Renal cortex interstitium (tissue), 15 donors: ENCODE measurements at places on chromosomes 6 and 20.

DNA sequence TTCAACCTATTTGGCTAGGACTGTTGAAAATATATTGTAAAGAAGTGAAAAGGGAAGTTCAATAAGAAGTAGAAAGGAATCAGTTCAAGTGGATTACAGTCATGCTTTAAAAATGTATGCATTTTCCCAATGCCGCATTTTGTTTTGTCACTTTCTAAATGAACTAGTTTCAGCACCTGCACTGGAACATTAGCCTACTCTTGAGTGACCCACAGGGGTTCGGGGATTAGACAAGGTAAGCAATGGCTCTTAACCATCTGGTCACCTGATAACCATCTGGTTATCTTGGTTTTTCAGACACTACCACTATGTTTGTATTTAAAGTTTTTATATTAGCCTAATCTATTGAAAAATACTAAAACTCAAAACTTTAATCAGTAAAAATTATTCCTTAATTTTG, 97.6 kb downstream of the CD164 start:
- DNase-seq: no peak

GRCh38 chr20:1341561-1342265, 12.8 kb upstream of the SDCBP2 start:
- DNase-seq: no peak

DNA sequence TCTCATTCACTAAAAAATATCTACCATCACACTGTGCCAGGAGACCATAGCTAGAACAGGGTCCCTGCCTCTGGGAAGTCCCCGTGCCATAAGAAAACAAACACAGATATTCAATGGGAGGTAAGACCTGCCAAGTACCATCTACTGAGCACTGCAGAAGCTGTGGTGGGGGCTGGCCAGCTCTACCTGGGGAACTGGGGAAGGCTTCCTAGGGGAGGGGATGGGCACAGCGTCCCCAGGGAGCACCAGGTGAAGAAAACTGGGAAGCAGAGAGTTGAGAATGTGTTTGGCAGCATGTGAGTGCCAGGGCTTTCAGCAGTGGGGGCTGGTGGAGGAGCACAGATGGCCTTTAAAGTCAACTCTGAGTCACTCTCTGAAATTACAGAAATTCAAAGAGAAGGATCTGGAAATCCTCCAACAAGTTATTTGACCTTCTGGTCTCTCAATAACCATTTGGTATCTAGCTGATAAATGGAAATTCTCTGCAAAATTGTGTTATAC, 85.2 kb downstream of the SHLD1 start:
- no peak for DNase-seq

DNA sequence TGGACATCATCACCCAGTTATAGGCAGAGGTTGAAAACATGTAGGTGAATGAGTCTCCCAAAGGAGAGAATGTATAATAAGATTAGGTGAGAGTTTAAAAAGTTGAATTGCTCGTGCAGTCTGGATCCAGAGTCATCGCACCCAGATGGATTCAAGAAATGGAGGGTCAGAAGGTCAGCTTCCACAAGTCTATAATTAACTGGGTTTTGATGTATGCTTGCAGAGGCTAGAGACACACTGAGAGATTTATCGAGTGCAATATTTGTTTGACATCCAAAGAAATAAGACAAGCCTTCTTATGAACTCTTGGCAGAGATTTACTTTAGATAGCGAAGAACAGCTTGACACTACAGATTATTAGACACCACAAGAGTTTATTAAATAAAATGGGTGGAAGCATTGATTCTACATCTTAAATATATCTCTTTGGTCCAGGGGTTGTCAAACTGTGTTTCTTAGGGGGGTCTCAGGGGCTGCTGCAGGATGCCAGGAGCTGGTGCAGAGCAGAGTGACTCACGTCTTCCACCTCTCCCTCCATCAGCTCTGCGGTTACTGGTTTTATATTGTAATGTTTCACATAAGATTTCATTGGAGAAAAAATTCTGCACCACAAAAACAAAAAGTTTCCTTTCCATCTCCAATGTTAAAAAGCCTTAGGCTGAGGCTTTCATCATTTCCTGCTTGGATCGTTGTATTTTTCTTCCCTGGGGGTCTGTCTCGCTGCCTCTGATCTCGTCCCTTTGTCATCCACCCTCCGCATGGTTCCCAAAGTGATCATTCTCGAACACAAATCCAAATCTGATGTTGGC, 176.2 kb upstream of the AHI1 start:
- DNase-seq: no peak

GRCh38 chr20:50058662-50059402, 54.1 kb downstream of the UBE2V1 start:
- DNase-seq: no peak

GRCh38 chr6:113258771-113259170, 598.4 kb upstream of the MARCKS start:
- no peak for DNase-seq

GRCh38 chr20:1277529-1278322, 11.6 kb downstream of the SNPH start:
- no peak for DNase-seq
